Progenitor cell of endocrine pancreas (in vitro differentiated cells): ENCODE measurements at places on chromosomes 13 and 19. TPM values are rescaled to one million over a fixed set of nuclear protein-coding genes. Genes with fewer than 3 reads are reported as not detected.

The CYP2A6 gene
- total RNA-seq: not detected in 2 replicates

The CNMD gene
- 1.1 and 1.2 TPM in 2 replicates for total RNA-seq

The CEACAM8 gene
- not detected in 2 replicates for total RNA-seq

GRCh38 chr13:35720290-35720689 is 243.8 kb upstream of the MAB21L1 start:
- DNase-seq: no peak
